ENCODE measurements at places on chromosomes 11 and 22.

GRCh38 chr22:46106279-46107022 lies 43.9 kb upstream of the PPARA start:
- DNase-seq: no peak

DNA sequence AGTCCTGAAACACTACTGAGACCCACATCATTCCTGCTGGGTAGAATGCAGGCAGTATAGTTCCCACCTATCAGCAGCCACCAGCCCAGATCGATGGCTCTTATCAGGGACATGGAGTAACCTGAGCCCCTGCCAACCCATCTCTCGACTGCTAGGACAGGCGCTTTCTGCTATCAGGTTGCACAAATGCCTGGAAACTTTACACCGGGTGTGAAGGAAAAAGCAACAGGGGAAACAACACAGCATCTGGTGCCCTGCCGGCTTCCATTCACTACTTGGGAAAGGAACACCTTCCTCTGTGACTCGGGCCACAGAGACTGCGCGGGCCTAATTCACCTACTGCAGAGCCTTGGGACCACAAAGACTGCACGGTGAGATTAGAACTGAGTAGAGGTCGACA lies 18.5 kb downstream of the RBFOX2 start:
- DNase-seq: no peak

DNA sequence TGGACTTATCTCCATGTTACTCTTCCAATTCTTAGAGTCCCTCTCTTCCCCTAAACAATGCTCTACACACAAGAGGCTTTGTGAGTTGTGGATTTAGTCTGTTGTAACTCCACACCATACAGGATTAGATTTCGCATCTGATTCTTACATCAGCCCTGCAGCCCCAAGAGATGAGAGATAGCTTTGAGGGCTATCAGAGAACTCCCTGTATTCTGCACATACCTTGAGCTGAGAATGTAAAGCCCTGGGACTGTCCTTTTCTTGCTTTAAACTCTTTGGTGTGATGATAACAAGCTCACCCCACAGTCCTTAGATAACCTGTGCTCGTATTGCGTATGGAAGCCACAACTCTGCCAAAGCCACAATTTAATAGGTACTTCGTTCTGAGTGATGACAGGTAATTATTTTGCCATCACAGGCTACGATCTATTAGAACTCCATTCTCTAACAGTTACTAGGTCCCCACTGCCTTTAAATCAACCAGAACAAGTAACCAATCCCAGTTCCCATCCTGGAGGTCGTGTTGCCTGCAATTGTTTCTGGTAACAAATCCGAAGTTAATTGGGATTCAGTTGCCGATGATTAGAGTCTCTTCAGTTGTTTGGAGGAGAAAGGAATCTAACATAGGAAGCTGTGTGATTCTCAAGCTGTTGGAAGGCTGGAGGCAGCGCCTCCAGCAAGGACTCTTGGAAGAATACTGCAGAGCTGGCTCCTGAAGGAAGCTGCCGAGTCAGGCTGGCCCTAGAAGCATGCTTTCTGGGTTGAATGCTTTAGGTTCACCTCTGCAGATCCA lies 1.3 kb upstream of the PARVG start:
- no peak for DNase-seq

DNA sequence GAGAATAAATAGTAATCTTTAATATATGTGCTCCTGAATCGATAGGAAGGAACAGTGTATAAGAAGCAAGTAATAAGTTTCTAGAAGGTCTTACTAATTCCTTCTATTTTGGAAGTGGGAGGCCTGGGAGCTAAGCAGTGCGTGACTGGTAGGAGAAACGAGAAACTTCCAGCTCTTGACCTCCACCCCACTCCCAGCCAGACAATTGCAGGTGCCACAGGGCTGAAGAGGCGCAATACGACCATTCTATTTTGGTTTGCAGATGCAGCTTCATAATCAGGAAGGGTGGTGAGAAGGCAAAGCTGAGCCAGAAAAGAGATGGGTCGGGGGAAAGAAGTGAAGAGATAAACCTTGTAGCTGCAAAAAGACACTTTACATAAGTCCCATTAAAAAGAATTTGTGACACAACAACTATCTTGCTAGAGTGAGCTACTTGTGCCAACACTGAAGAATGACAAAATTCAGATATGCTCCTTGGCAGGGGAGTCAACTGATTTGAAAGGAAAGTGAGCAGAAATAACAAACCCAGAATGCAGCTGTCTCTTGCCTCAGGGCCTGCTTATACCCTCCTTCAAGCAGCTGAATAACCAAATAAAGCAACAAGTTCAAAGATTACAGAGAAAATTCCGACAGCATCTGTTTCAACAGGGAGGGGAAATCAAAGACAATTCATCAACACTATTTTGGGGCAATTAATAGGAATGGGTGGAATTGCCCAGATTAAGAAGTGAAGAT lies 35.1 kb downstream of the GRIA4 start:
- DNase-seq: no peak

GRCh38 chr22:45336971-45337431 lies 27.3 kb downstream of the FAM118A start:
- no peak for DNase-seq

DNA sequence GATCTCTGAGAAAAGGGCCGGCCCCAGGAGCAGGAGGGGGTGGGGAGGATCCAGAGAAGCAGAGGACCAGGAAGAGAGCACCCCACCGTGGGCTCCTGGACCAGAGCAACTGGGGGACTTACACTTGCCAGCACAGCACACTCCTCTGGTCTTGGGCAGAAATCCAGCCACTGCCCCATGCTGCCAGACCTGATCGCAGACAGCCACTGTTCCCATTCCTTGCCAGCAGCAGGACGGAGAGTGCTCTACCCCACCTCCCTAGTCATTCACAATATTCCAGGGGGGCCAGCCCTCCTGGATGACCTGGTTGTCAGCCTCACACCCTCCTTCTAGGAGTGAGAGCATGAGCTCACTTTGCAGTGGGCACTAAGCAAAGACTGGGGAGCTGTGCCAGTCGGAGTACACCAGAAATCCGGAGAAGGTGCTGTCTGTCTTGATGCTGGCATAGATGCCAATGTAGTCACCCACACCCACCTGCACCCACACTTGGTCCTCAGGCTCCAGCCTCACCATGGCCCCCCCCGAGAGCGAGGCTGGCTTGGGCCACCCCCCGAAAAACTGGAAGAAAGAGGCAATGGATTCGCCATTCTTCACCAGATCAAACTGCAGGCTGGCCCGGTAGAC lies 1.6 kb downstream of the C1QTNF5 start:
- DNase-seq: no peak

DNA sequence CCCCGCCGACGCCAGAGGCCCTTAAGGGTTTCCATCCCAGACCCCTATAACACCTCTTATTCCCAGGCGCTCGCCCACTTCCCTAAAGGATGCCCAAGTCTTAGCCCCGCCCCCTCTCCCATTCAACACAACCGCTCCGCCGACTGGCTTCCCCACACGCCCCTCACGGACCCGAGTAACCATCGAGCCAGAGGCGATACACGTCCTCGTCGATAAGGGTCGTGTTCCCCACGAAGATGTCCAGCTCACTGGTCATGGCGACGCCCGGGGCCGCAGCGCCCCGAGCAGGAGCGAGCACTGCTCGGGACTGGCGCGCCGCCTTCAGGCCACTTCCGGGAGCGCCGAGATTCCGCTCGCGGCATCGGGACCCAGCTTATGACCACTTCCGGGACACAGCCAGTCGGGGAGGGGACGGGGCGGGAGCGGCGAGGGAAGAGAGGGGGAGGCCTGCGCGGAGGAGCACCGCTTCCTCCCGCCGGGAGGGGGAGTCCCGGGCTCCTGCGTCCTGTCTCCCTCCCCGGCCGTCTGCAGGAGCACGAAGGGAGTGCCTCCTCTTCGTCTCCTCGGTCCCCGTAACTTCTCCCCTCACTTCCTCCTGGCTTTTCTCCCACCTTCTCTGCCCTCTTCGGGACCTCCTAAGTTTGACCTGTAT lies at the start of gene FIBP:
FIBP (minus strand) TSS at position 309 of the 652 bp plus-strand sequence; CDS start at position 256, 53 bp downstream.
- peak; percentile 93 for DNase-seq

GRCh38 chr11:119782739-119783072 lies 53.7 kb upstream of the NECTIN1 start:
- no peak for DNase-seq

- DNase-seq: no peak
Measured at GRCh38 chr11:65595543-65596281, at the start of gene KCNK7. KCNK7 (minus strand) TSS chr11:65595800; CDS start chr11:65595772, 28 bp downstream.

GRCh38 chr11:122933416-122933815 lies 48.2 kb downstream of the BSX start:
- DNase-seq: no peak

DNA sequence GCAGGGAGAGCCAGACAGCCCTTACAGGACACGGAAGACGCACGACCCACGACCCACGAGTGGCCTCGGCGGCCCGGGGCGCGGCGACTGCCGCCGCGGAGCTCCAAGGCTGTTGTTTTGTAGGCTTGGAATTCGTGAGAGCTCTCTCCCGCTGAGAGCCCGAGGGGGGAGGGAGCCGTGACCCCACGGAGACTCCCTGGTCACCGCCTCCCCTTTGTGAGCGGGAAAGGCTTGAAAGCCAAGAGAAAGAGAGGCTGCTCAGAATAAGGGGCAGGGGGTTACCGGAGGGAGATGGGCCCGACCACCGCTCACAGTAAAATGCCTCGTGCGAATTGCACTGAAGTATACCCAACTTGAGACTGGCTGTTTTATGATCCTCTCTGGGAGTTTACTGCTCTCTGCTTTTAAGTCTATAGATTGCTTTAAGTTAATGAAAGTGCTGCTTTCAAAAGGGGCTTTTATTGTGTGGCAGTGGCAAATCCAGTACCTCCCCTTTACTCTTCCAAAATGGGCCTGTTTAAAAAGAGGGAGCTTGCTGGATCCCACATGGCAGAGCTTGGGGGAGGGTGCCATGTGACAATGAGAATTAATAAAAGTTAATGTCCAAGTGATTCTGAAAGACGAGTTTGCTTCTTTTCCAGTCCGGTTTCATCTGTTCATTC lies 2.9 kb downstream of the PKNOX2 start:
- no peak for DNase-seq

DNA sequence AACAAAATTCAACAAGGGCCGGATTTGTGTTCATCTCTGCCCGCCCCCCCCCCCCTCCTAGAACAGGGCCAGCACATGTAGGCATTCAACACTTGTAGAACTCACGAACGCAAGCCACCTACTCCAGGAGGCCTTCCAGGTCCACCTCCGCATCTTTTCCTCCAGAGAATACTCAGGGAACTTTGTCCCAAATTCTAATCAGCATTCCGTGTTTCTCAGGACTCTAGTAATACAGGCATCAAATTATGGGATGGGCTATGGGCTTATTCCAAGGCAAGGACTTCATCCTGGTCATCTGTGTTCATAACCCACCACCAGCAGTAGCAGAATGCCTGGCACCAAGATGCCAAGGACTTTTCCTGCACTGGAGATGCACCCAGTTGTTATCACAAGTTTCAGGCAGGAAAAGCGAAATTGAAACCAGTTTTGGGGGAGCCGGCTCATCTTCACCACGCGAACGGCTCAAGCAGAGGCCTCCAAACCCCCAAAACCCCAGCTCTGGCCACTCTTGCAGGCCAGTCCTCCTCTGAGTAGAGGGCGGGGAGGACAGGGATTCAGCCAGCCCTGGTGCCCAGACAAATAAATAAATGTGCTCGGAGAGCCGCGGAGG lies 462 bp downstream of the UBE2L6 start:
- DNase-seq: no peak

- DNase-seq: no peak
Measured at GRCh38 chr11:46259971-46260560, 17.4 kb upstream of the CREB3L1 start.

GRCh38 chr11:115643549-115644270 lies 139.5 kb upstream of the CADM1 start:
- DNase-seq: no peak

GRCh38 chr22:43448048-43448447 lies 36.2 kb downstream of the MPPED1 start:
- DNase-seq: no peak

- DNase-seq: no peak
Measured at GRCh38 chr11:70250876-70251658, 19.4 kb upstream of the PPFIA1 start.

- DNase-seq: no peak
Measured at GRCh38 chr11:33787076-33787475, 12.8 kb upstream of the FBXO3 start.

DNA sequence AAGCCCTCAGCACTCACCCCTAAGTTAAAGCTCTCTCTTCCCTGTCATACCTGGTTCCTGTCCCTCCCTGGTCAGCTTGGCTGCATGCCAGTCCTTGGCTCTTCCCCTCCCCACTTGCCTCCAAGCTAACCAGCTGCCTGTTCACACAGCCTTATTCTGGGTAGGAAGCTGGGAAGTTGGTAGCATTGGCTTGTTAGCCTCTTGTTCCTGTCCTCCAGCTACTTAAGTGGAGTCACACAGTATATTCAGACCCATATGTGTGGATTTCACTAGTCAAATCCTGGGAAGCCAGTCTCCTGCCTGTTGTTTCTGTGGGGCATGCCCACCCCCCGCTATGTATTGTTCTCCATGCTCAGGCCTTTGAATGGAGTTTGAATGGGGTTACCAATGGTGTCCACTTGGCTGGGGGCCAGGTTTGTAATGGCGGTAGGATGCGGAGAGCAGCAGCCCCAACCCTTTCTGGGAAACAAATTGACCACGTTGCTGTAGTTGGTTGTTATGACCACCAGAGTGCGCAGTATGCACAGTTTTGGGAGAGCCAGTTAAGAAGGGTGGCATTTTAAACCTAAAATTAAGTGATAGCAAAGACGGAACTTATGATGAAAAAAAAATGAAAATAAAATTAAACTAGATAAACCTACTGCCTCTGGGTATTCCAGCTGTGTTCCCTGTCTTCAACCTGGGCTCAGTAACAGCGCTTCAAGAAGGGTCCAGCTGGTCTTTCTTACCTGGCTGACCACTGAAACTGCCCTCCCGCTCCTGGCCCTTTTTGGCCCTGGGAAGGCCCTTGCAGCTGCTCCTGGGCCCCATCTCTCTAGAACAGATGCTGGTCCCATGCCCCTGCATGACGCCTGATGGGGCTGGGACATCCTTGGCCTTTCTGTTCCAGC lies 10.7 kb upstream of the RPS3 start:
- DNase-seq: peak; percentile 52

DNA sequence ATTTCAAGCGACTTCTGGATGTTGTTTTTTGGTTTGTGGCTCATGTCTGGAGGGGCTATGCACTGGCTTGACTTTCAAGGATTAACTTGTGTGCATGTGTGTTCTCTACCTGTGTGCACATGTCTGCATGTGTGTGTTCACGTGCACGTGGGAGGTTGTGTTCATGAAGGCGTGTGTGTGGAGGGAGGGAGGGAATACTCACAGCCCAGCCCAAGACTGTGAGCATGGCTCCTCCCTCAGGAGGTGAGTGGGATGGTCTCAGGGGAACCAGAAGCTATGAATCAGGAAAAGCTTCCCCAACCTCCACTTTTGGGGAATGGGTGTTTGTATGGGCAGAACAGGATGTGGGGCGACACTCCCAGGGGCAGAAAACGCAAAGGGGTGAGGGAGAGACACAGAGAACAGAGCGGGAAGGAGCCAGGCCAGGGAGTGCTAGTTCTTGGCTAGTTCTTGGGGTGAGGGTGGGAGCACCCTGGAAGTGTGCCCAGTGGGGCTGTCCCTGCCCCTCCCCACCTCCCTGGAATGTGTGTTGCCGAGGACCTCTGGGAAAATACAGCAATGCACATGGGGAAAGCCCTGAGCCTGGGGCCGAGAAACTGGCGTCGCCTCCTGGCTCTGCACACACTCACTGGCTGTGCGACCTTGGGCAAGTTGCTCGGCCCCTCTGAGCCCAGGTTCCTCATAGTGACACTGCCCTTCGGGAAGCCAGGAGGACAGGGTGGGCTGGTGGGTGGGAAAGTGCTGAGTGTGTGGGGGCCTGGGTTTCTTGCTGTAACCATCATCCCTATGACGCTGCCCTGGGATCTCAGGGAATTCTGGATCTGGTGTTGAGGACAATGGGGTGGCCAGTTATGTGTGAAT lies 16.9 kb upstream of the ALX4 start:
- DNase-seq: no peak

Measured in effector CD4-positive, alpha-beta T cell (primary cell).